Natural killer cell treated with Interleukin-12 subunit alpha and Interleukin-12 subunit beta and Interleukin-15 and Interleukin-18, amount 100 ng/mL, for 72 hours (primary cell): ENCODE measurements at places on chromosomes 1 and 21. TPM values are rescaled to one million over a fixed set of nuclear protein-coding genes. Genes with fewer than 3 reads are reported as not detected.

The OR10Z1 gene
- not detected for total RNA-seq

DNA sequence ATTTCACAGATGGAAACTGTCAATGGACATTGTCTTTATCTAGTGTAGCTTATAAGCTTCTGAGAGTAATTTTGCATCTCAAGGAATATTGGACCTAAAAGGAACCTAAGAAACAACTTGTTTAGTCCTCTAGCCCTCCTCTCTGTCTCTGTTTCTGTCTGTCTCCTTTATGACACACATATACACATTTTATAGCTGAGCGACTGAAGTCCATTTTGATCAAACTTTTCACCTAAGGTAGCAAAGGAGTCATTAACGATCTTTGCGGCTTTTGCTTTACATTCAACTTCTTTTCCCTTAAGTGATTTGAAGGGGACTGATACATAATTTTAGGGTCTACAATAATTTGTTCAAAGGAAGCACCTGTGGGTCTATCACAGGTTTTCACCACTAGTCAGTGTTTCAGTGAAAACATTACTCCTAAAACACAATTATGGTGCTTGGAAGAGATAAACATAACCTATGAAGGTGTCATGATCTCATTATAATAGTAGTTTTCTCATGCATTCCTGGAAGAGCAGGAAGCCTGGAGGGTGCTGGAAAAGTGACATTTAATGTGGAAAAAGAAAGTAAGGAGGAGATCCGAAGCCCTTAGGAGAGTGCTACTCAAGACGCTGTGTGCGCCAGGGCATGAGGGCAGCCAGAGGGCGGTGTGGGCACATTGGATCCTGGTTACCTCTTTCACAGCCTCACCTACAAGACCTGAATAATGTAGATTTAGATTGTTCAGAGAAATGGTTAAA is 248.6 kb downstream of the DNM3 start:
- no peaks in the 10 kb centered on the region for H3K4me1 ChIP-seq
- H3K4me3 ChIP-seq: no peak overlapping the region
- DNase-seq: no peak
- H3K27ac ChIP-seq: no peak overlapping the region
- peaks cover 12% of the 10 kb centered on the region for H3K27me3 ChIP-seq

DNA sequence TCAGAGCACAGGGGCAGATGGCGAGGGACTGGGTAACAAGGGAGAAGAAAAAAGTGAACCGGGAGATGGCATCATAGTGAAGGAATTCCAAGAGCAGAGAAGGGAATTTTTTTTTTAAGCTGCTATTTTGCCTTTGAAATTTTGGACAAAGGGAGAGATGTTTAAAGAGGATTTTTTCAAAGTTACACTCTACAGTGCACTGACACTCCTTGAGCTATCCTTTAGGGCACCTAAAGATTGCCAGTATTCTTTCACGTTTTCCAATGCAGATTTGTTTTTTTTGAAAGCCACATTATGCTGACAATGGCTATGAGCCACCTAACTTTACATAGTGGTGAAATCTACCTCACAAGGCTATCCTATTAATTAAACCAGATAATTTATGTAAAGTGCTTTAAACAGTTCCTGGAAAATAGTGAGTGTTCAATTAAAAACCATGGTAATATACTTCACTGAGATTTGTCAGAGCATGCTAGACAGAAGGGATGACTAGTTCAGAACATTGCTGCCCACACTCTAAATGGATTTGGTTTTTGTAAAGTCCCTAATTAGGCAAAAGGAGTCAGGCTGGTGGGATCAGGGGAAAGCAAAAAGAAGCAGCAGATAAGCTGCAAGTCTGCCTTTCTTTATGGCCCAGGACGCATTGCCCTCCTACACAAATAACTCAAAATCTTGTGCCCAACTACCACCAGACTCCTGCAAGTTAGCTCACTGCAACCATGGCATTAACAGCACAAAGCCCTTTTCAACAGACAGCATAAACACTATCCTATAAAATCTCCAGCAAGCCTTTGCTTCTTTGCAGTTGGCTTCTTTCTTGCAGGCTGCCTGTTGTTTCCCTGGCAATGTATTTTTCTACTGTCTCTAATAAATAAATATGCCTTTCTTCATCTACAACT is 53.9 kb downstream of the PRDX6 start:
- no peak for DNase-seq
- no peak overlapping the region for H3K4me3 ChIP-seq
- peaks cover 3% of the 10 kb centered on the region for H3K4me1 ChIP-seq
- H3K36me3 ChIP-seq: no peaks in the 10 kb centered on the region

DNA sequence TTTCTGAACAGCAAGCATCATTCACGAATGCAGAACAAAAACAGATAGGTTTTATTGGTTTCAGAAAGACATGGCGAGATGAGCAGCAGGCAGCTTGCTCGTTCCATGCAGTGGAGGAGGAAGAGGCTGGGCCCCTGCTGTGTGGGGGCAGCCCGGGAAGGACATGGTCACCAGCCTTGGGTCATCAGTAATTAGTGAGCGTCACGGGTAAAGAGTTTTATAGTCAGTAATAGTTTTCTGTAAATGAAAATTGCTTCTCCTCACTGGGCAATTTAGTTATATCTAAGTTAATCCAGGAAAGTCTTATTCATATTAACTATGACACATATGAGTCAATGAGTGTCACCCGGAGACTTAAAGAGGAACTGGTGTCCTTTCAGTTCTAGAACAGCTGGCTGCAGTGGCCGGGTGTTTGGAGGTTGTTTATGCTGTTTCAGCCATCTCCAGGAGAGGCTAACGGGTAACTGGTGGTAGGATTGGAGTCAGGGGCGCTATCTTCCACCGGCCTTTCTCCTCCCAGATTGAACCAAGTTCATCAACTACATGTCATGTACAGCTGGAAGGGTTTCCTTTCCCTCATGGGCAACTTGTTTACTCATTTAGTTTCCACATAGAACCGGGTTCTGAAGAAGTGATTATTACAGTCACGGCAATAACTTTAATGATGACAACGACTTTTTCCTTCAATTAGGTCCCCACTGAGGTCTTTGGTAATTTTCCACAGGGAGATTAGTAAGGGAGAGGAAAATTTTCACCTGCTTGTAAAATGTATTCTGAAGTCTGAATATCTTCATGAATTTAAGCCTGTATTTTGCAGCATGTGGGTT is 34.6 kb upstream of the SLC45A1 start:
- H3K36me3 ChIP-seq: no peaks in the 10 kb centered on the region
- DNase-seq: no peak
- no peak overlapping the region for H3K27ac ChIP-seq
- peak overlapping the region; percentile 55 for H3K4me3 ChIP-seq

DNA sequence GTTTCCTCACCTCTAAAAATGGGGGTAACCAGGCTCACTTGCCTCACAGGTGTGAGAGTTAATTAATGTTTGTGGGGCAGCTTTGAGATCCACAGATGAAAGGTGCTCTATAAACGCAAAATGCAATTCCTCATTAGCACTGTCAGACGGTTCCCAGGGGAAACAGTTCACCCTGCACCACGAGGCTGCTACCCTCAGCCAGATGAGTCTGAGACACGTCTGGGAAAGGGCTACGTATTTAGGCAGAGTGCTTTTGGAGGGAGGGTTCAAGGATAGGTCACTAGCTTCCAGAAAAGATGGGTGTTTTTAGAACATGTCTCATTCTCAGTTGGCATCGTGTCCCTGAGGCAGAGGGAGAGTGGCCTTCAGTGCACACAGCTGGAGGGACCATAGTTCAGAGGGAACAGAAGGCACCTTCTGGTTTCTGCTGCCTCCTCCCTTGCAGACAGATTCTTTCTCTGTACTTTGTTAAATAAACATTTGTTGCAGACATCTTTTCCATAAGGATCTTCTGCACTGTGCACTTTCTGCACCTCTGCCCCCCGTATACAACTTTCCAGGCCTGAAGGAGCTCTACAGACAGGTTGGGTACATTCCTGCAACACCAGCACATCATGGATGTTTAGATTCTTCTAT is 139.9 kb downstream of the CLIC6 start:
- no peak for DNase-seq
- H3K4me3 ChIP-seq: peak overlapping the region; percentile 79
- H3K27me3 ChIP-seq: no peaks in the 10 kb centered on the region
- H3K4me1 ChIP-seq: peaks cover 95% of the 10 kb centered on the region
- peaks cover 28% of the 10 kb centered on the region for H3K36me3 ChIP-seq

GRCh38 chr1:20600156-20600555 is 11.3 kb downstream of the CDA start:
- no peak overlapping the region for H3K4me3 ChIP-seq
- no peak overlapping the region for H3K27ac ChIP-seq
- no peaks in the 10 kb centered on the region for H3K36me3 ChIP-seq
- no peak for DNase-seq
- no peaks in the 10 kb centered on the region for H3K27me3 ChIP-seq

The TAL1 gene
- total RNA-seq: not detected

The SMCP gene
- total RNA-seq: not detected

The S100A4 gene
- total RNA-seq: 124 TPM

DNA sequence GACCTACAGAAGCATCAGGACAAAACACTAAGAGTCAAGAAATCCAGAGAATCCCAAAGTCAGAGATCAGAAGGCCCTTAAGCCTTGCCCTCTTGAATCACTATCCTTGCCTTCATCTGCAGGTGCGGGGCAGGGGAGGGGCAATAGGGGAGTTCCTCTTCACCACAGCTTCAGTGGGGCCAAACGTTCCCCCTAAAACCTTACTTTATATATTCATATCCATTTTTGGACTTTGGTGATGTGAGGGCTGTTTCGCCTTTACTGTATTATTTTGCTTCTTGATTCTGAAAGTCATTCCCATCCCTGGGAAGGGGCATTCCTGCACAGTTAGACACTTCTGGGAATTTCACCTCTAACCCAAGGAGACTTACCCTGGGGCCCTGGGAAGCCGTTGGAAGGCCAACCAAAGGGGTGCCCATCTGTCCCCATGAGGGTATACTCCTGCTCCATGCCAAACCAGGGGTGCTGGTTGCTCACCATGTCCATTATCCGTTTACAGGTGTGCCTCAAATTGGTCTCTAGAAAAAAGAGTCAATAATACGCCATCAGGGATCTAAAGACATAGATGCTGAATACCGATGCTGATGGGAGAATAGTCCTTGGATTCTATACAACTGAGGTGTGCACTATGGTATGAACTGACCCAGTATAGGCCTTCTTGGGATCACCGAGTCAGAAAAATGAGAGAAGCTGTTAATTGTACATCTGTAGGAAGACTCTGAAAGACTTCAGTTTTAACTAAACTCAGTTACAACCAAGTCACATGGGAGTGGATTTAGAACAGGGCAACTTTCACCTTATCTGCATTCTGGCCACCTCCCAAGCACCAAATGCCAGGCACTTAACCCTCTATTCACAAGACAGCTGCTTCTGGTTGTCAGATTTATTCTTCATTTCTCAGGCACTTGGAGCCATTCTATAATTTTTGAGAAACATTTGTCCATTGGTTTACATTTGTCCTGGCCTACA is 5.4 kb downstream of the GLUL start:
- H3K4me1 ChIP-seq: peaks cover 20% of the 10 kb centered on the region
- no peak for DNase-seq
- H3K4me3 ChIP-seq: no peak overlapping the region
- H3K36me3 ChIP-seq: peaks cover 33% of the 10 kb centered on the region

DNA sequence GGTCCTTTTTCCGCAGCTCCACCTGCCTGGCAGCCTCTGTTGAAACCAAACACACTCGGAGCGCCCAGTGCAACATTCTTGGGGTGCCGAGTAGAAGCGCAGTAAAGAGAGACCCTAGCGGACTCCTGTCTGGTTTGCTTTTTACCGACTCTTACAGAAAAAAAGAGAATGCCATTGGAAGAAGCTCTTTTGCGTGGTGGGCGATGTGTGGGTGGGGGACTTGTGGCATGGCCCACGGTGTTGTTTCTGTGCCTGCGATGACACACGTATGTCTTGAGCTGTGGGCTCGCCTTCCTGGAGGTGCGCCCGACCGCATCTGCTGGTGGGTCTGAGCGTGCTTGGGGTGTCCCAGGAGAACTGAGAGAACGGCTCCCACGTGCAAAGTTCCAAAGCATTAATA is 7.3 kb upstream of the BARHL2 start:
- H3K36me3 ChIP-seq: peaks cover 16% of the 10 kb centered on the region
- DNase-seq: no peak
- peaks cover 41% of the 10 kb centered on the region for H3K4me1 ChIP-seq
- H3K27me3 ChIP-seq: peaks cover 77% of the 10 kb centered on the region
- H3K27ac ChIP-seq: no peak overlapping the region

DNA sequence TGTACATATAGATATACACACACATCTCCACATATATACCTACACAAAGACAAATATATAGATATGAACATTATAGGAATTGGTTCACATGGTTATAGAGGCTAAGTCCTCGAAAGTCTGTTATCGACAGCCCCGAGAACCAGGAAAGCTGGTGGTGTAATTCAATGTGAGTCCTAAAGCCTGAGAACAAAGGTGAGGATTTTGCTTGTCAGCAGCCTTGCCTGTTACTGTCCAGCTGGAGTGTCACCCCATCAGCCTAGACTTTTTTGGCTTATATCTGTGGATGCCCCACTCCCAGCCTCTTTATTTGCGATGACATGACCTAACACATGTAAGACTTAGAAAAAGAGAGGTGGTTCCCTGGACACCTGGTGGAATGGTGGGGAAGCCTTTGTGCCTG is 97.0 kb downstream of the GIPC2 start:
- DNase-seq: no peak
- H3K36me3 ChIP-seq: no peaks in the 10 kb centered on the region
- H3K4me1 ChIP-seq: peaks cover 7% of the 10 kb centered on the region
- H3K27me3 ChIP-seq: peaks cover 2% of the 10 kb centered on the region

DNA sequence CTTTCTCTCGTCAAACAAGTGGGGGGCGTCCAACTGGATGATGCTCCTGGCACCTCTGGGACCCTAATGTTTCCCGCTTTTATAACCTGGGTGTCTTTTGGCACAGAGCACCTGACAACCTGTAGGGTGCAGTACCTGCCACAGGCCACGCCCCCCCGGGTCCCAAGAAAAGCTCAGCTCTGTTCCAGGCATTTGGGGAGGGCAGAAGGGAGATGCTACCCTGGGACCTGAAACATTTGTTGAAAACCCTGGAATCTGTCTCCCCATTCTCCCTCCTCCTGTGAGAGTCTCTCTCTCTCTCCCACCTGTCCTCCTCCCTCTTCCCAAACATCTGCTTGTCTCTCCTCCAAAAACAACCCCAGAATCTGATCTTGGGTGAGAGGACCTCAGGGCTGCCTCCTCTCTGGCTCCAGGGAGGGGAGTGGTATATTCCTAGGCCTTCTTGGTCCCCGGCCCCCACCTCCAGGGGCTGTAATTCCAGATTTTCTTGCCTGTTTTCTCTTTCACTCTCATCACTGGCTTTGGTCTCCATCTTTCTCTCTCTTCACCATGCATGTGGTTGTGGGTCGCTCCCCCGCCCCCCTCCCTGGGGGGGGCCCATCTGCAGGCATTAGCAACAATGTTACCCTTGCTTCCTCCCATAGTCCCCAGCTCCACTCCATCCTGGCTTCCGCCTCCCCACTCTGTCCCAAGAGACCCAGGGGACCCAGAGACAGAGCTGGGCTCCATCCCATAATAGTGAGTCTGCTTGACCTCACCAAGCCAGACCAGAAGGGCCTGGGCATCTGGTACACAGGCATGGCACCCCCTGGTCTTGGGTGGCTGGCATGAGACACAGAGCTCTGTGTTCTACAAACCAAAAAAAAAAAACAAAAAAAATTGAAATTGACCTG is 4.1 kb downstream of the AHDC1 start:
- H3K4me3 ChIP-seq: peak overlapping the region; percentile 33
- no peaks in the 10 kb centered on the region for H3K27me3 ChIP-seq
- no peaks in the 10 kb centered on the region for H3K36me3 ChIP-seq
- DNase-seq: no peak
- peak overlapping the region; percentile 66 for H3K27ac ChIP-seq
- peaks cover 24% of the 10 kb centered on the region for H3K4me1 ChIP-seq

The CHRM3 gene
- not detected for total RNA-seq

The NCAM2 gene
- not detected for total RNA-seq
